ENCODE measurements at places on chromosomes 6 and 20.

GRCh38 chr6:27940766-27941165 is 16.3 kb upstream of the OR2B6 start:
- DNase-seq, result no peak

DNA sequence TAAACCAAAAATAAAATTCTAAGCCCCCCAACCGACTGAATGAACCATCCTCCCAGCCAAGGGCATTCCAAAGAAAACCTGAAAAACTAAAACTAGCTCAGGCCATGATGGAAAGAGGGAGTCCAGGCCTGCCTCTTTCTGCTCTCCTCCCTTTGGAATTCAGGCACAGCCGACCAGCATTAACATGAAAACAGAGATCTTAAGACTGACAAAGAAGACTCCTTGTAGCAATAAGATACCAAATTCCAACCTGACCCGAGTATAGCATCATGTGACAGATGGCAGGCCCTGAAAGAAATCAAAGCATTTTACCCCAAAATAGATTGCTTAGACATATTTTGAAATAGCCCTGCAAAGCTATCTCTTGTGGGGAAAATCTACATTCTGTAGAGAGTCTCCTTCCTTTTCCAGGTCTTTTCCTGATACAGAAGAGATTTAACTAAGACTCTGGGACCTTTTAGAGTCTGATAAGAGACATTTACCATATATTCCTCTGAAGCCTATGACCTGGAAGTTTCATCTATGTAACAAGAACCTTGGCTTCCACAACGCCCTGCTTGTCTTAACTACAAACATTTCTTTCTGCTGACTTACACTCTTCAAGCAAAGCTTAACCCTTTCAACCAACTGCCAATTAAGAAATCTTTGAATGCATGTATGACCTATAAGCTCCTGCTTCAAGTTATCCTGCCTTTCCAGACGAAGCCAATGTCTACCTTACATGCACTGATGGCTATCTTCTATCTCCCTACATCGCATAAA is 22.2 kb upstream of the TXLNB start:
- no peak for DNase-seq

GRCh38 chr6:25165800-25166199 is 113.4 kb upstream of the CARMIL1 start:
- DNase-seq, result no peak

GRCh38 chr20:48457193-48458002 is 370.4 kb downstream of the PREX1 start:
- no peak for DNase-seq
